Prostate gland (tissue), 2 donors: ENCODE measurements at places on chromosomes 13 and 19. TPM values are rescaled to one million over a fixed set of nuclear protein-coding genes. Genes with fewer than 3 reads are reported as not detected.

DNA sequence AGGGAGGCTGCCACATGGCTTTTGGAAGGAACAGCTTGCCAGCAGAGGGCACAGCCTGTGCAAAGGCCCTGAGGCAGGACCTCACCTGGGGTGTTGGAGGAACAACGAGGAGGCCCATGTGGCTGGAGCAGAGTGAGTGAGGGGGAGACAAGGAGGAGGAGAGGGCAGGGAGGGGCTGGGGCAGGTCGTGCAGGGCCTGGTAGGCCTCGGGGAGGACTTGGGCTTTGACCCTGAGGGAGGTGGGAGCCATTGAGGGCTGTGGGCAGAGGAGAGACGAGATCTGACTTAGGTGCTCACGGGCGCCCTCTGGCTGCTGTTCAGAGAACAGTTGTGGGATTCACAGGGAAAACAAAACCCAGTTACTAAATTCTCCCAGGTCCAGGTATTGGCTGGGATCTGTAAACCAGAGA, 25.2 kb downstream of the ZNRF4 start:
- H3K27me3 ChIP-seq: peaks cover 3% of the 10 kb centered on the region
- no peak overlapping the region for H3K27ac ChIP-seq
- H3K4me3 ChIP-seq: no peak overlapping the region
- H3K4me1 ChIP-seq: no peaks in the 10 kb centered on the region
- H3K36me3 ChIP-seq: no peaks in the 10 kb centered on the region
- DNase-seq: no peak

DNA sequence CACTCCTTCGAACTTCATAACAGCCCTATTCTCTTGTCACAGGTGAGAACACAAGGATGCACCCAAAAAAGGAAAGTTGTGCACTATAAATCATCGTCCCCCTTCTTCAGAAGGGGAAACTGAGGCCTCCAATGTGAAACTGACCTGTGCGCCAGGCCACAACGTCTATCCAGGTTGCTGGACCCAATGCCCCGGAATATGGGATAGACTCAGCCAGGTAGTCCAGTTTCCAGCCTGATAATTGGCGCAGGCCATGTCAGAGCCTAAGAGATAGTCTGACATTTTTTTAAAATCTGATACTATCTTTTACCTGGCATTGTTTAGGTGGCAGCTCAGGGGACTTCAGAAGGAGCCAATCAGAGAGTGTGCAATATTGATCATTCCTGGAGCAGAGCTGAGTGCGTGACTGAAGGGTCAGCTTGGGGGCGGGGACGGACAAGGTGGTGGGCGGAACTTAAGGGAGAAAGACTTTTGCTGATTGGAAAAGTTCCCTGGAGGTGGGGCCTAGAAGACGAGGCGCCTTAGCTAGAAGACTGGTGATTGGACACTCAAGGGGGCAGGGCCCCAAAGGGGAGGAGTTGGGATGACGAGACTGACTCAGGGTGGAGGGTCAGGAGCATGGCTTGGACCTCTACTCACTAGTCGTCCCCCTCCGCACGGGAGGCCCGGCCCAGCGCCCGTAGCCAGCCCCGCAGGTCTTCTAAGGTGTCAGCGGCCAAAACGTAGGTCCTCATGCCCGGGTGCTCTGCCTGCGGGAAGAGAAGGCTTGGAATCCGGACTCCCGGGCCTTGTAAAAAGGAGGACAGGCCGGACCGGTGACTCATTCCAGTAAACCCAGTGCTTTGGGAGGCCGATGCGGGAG, 8.5 kb downstream of the PLEKHA4 start:
- H3K36me3 ChIP-seq: no peaks in the 10 kb centered on the region
- H3K4me1 ChIP-seq: no peaks in the 10 kb centered on the region
- no peak overlapping the region for H3K4me3 ChIP-seq
- DNase-seq: no peak
- no peaks in the 10 kb centered on the region for H3K27me3 ChIP-seq

GRCh38 chr13:28653111-28653510, 5.8 kb upstream of the POMP start:
- no peaks in the 10 kb centered on the region for H3K36me3 ChIP-seq
- no peak overlapping the region for H3K4me3 ChIP-seq
- no peak for DNase-seq
- H3K4me1 ChIP-seq: no peaks in the 10 kb centered on the region
- H3K27ac ChIP-seq: no peak overlapping the region

GRCh38 chr13:67219113-67219512, 11.0 kb downstream of the PCDH9 start:
- H3K27me3 ChIP-seq: no peaks in the 10 kb centered on the region
- H3K27ac ChIP-seq: no peak overlapping the region
- H3K4me3 ChIP-seq: no peak overlapping the region

Gene DLL3
- 6.3 TPM for total RNA-seq

Gene VSTM2B
- not detected for total RNA-seq
